Calu3 (cell line): ENCODE measurements at places on chromosomes 7 and 10. TPM values are rescaled to one million over a fixed set of nuclear protein-coding genes. Genes with fewer than 3 reads are reported as not detected.

The ETV1 gene
- 44.4 and 45.9 TPM in 2 replicates for total RNA-seq

The CFAP58 gene
- not detected in 2 replicates for total RNA-seq

The ELFN1 gene
- 0.27 TPM in 1 of 2 replicates, not detected in the other for total RNA-seq

The ACTL6B gene
- total RNA-seq = not detected in 2 replicates

The MUC12 gene
- 0.59 and 1.3 TPM in 2 replicates for total RNA-seq

The RBP3 gene
- not detected in 2 replicates for total RNA-seq

The MRLN gene
- not detected in 2 replicates for total RNA-seq

The GALNT17 gene
- not detected in 2 replicates for total RNA-seq
